CD8-positive, alpha-beta memory T cell (primary cell): ENCODE measurements at places on chromosomes 4 and X. TPM values are rescaled to one million over a fixed set of nuclear protein-coding genes. Genes with fewer than 3 reads are reported as not detected.

- no peak overlapping the region for H3K27ac ChIP-seq
- no peaks in the 10 kb centered on the region for H3K36me3 ChIP-seq
- no peak for DNase-seq
Observed at GRCh38 chrX:103338663-103339062, 8.6 kb downstream of the TCEAL7 start.

The CLNK gene
- 0.11 TPM for total RNA-seq

DNA sequence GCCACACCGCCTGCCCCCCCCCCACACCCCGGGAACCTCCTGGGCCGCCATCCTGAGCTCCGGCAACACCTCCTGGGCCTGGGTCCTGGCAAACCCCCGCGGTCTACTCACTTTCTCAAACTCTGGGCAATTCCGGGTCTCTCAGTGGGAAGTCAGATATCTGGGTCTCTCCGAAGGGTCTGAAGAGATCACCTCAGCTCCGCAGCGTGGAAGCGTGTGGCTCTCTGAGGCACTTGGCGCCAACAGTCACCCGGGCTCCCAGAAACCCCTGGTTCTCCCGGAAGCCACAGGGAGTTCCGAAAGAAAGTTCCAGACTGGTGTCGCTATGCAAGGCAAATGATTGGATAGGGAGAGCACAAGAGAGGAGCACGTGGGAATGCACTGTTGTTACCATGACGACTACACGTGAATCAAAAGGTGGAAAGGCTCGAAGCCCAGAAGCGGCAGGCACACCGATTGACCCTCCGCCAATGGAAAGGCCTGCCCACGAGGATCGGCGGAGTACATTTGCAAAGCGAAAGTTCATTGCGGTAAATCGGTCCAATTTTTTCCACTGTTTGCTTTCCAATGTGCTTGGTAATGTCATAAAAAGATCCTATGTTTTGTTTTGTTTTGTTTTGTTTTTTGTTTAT is at the start of gene PNMA6E:
Gene PNMA6E (minus strand): TSS at position 218 of the 632 bp plus-strand sequence. CDS start 2,501 bp downstream, outside the sequence.
- H3K36me3 ChIP-seq = no peaks in the 10 kb centered on the region
- no peak within 1 kb of the TSS for H3K4me3 ChIP-seq
- H3K27me3 ChIP-seq = no peaks in the 10 kb centered on the region
- no peaks in the 10 kb centered on the region for H3K4me1 ChIP-seq
- no peak for DNase-seq
- no peak within 1 kb of the TSS for H3K27ac ChIP-seq

GRCh38 chr4:73446336-73446938 is 10.4 kb downstream of the AFP start:
- H3K4me1 ChIP-seq = no peaks in the 10 kb centered on the region
- H3K27me3 ChIP-seq = no peaks in the 10 kb centered on the region
- no peak overlapping the region for H3K4me3 ChIP-seq
- DNase-seq = no peak

The GLOD5 gene
- total RNA-seq = not detected

The MGARP gene
- total RNA-seq = not detected

The SPP1 gene
- total RNA-seq = 7.2 TPM

GRCh38 chr4:24589448-24589847 is 5.1 kb upstream of the DHX15 start:
- H3K4me3 ChIP-seq = no peak overlapping the region
- peaks cover 7% of the 10 kb centered on the region for H3K4me1 ChIP-seq
- H3K36me3 ChIP-seq = no peaks in the 10 kb centered on the region
- H3K27ac ChIP-seq = no peak overlapping the region

DNA sequence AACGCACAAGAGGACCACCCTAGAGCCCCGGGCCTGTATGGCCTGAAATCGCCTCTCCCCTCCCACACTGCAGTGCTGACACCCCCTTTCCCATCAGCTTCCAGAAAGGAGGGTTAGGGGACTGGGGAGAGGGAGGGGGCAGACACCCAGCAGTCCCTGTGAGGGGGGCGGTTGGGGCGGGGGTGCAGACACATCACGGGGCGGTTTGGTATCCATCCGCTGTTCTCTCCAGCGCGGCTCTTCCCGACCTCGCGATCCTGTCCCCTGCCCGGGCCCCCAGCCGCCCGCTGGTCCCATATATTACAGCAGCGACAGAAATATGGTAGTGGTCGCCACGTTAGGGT is 404 bp upstream of the GPRASP2 start:
- DNase-seq = no peak
- H3K27ac ChIP-seq = no peak overlapping the region
- no peak overlapping the region for H3K4me3 ChIP-seq
- H3K27me3 ChIP-seq = no peaks in the 10 kb centered on the region
- H3K36me3 ChIP-seq = no peaks in the 10 kb centered on the region

The MAGEA12 gene
- not detected for total RNA-seq

- no peak overlapping the region for H3K27ac ChIP-seq
- DNase-seq = no peak
- no peaks in the 10 kb centered on the region for H3K36me3 ChIP-seq
- H3K27me3 ChIP-seq = no peaks in the 10 kb centered on the region
- H3K4me3 ChIP-seq = no peak overlapping the region
Observed at GRCh38 chr4:77188498-77189220, 31.7 kb downstream of the CCNG2 start.

DNA sequence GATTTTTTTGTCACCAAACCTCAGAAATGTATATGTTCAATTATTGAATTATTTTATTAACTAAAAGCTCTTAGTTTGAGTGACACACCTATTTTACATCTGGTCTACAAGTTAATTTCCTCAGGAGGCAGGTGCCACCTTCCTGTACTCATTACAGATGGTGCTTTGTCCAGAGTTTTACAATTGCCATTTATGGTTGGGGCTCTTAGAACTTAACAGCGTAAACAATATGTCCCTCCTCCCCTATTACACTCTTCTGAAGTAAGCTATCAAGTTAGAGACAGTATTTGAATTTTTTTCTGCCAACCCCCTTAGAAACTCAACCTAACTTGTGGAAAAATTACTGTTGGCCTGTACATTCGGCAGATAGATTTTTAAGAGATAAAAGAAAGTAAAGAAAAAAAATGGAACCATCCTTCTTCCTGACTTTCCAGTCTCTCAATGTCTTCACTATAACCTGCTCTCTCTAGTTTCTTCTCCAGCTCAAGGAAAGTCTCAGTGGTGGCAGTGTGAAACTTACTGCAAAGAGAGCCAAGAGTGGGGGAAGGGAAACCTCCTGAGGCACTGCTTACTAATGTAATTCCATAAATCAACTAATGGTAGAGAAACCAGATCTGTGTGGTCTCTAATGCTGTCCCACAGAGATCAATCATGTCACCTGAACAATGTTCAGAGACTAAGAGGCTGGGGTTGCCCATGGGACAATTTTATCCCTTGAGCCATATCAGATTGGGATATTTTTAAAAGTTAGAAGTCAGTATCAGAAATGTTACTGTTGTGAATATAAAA is 7.8 kb downstream of the CXXC4 start:
- H3K27ac ChIP-seq = no peak overlapping the region
- H3K27me3 ChIP-seq = no peaks in the 10 kb centered on the region
- H3K4me3 ChIP-seq = no peak overlapping the region

GRCh38 chrX:122439831-122440230 is 744.2 kb upstream of the GRIA3 start:
- no peaks in the 10 kb centered on the region for H3K27me3 ChIP-seq
- H3K27ac ChIP-seq = no peak overlapping the region
- no peak for DNase-seq
- no peaks in the 10 kb centered on the region for H3K4me1 ChIP-seq
- no peaks in the 10 kb centered on the region for H3K36me3 ChIP-seq

The CT45A1 gene
- not detected for total RNA-seq

DNA sequence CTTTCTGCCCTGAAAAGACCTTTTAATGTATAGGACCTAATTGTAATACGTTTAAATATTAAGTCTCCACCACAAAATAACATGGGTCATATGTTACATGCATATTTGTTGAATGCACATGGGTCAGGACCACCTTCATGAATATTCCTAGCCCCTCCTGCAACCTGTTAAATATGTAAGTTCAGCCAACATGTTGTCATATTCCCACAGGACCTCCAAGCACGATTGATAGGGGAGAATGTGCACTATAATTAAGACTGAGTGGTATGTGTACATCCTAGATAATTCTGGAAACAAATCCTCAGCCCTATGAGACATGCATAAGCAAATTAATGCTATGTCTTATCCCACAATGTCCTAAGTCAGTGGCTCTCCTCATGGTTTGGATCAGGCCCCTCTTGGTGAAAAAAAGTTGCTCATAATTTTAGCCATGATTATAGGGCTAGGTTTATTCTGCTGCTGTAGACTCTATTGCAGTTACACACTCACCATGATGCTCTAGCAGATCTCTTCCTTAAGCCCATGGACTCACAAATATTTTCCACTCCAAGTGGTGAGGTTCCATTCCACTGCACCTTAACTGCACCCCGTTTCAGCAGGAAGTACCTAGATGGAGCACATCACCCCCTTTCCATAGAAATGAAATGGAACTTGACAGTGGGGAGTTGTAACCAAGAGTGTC is 10.2 kb downstream of the TIGD2 start:
- no peak overlapping the region for H3K27ac ChIP-seq
- no peaks in the 10 kb centered on the region for H3K27me3 ChIP-seq
- no peak for DNase-seq
- no peak overlapping the region for H3K4me3 ChIP-seq
- H3K4me1 ChIP-seq = no peaks in the 10 kb centered on the region

DNA sequence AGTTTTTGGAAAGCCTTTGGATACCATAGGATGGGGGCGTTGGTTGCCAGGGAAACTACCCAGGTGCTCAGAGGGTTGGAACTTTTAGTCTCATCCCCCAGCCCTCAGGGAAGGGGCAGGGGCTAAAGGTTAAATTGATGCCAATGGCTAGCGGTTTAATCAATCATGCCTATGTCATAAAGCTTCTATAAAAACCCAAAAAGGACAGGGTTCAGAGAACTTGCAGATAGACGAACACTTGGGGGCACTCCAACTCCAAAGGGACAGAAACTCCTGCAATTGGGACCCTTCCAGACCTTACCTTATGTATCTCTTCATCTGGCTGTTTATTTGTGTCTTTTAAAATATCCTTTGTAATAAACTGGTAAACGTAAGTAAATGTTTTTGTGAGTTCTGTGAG is 30.0 kb upstream of the GPR173 start:
- no peak overlapping the region for H3K4me3 ChIP-seq
- no peaks in the 10 kb centered on the region for H3K36me3 ChIP-seq
- DNase-seq = no peak
- H3K4me1 ChIP-seq = no peaks in the 10 kb centered on the region
- H3K27me3 ChIP-seq = no peaks in the 10 kb centered on the region

DNA sequence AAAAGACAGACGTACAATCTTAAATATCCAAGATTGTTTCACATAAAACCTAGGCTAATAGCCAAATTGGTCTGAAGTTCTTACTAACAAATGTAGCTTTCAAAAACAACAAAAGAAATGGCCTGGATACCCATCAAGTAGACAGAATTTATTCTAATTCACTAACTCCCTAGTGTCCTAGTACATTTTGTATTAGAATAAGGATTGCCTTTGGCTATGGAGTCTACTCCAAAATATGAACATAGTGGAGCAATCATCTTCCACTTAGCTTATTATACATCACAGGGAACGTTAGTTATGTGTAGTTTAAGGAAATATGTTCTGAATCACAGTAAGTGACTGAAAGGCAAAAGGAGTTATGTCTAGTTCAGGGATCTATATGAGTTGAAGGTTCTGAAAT is 81.7 kb downstream of the MAPK10 start:
- H3K27me3 ChIP-seq = no peaks in the 10 kb centered on the region
- H3K4me3 ChIP-seq = no peak overlapping the region
- H3K36me3 ChIP-seq = no peaks in the 10 kb centered on the region
- no peak overlapping the region for H3K27ac ChIP-seq
- no peak for DNase-seq

DNA sequence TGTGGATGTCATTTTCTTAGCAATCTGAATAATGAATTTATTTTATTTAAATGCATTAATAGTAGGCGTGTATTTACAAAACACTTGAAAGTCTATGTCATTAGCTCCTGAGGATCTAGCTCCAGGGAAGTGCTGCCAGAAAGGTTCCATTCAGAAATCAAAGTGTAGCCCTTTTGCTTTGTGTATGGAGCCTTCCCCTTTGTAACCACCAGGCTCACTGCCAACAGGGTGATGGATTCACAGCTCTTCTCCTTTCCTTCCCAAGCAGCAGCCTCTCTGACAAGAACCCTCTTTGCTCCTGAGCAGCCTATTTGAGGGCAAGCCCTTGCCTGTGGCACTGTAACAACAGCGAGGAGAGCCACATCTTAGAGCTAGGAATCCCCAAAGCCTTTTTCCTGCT is 286.0 kb upstream of the RASGEF1B start:
- DNase-seq = no peak
- H3K4me3 ChIP-seq = no peak overlapping the region
- H3K4me1 ChIP-seq = no peaks in the 10 kb centered on the region
- H3K36me3 ChIP-seq = no peaks in the 10 kb centered on the region
- no peak overlapping the region for H3K27ac ChIP-seq

DNA sequence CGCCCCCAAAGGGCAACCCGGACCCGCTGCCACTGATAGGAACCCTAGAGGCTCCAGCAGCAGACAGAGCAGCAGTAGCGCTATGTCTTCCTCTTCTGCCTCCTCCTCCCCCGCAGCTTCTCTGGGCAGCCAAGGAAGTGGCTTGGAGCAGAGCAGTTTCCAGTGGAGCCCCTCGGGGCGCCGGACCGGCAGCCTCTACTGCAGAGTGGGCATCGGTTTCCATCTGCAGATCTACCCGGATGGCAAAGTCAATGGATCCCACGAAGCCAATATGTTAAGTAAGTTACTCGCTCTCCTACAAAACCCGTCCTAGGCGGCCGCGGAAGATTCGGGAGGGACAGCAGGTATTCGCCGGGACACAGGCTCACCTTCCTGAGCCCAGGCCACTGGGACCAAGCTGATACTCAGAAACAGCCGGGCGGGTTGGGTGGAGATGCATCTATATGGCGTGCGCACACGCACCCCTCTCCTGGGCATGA is 477 bp downstream of the FGF5 start:
- no peak overlapping the region for H3K4me3 ChIP-seq
- no peak overlapping the region for H3K27ac ChIP-seq
- DNase-seq = no peak
- no peaks in the 10 kb centered on the region for H3K36me3 ChIP-seq

DNA sequence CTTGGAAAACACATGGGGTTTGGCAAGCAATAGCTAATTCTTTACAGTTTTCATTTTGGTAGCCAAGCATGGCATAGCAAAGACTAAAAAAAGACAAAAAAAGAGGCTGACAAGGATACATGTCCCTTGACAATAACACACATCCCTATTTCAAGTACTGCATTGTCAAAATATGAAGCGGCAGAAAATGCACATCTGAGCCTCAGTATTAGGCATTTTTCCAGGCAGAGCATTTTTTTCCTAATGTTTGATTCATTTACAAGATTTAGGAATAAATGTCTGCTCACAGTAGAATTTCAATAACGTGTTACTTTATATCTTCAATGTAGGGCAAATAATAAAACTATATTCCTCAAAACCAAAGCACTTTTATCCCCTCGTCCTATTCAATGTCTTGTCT is 216.3 kb upstream of the PCDH18 start:
- no peak overlapping the region for H3K27ac ChIP-seq
- no peaks in the 10 kb centered on the region for H3K36me3 ChIP-seq
- no peak for DNase-seq
- no peak overlapping the region for H3K4me3 ChIP-seq

The TMEM154 gene
- 12.5 TPM for total RNA-seq
